ENCODE measurements at places on chromosomes 2 and 18.
A peak's percentile ranks its signal among the peaks of the same experiment; 100 is the strongest.

DNA sequence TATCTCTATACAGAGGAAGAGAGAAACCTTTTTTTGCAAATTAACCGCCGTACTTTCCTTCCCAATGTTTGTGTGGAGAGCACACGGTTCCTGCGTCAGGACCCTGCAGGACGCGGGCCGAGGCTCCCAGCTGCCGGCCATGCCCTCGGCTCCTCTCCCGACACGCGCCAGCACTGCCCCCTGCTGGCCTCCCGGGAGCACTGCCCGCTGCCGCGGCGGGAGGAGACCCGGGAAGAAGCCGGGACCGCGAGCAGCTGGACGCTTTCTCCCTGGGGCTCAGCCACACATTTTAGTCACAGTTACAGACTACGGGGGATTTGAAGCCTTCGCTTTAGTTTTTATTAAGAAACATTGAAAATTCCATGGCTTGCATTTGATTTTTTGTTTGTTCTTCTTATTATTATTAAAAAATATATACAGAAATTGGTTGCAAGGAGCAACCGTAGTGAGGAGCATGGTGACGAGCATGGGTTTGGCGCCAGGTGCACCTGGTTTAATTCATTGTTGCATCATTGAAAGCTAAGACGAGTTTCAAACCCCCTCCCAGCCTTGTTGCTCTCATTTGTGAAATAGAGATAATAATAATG, 401.2 kb downstream of the GALR1 start:
- DNase-seq, result peak; percentile 36

DNA sequence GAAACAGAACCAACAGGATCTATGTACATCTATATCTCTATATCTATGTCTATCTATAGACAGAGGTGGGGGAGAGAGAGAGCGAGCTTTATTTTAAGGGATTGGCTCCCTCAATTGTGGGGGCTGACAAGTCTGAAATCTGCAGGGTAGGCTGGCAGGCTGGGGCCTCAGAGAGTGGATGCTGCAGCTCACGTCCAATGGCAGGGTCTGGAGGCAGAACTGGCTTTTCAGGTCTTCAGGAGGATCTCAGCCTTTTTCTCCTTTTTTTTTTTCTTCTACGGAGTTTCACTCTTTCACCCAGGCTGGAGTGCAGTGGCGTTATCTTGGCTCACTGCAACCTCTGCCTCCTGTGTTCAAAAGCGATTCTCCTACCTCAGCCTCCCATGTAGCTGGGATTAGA, 77.2 kb downstream of the ARL4C start:
- DNase-seq, result no peak

- peak; percentile 89 for DNase-seq
These were observed 12.1 kb downstream of the CD226 start for GRCh38 chr18:69935319-69936190.

GRCh38 chr18:10793730-10794370, 268.0 kb downstream of the NAPG start:
- no peak for DNase-seq

GRCh38 chr2:128986867-128987268, 668.2 kb upstream of the HS6ST1 start:
- DNase-seq, result no peak

Data from CD4-positive, alpha-beta memory T cell (primary cell).